CD8-positive, alpha-beta memory T cell (primary cell): ENCODE measurements at places on chromosomes 3 and 15. TPM values are rescaled to one million over a fixed set of nuclear protein-coding genes. Genes with fewer than 3 reads are reported as not detected.

- DNase-seq, result no peak
- H3K4me3 ChIP-seq, result no peak overlapping the region
- H3K36me3 ChIP-seq, result no peaks in the 10 kb centered on the region
- no peaks in the 10 kb centered on the region for H3K4me1 ChIP-seq
- H3K27ac ChIP-seq, result no peak overlapping the region
Measured at GRCh38 chr3:111923095-111923771, 55.6 kb upstream of the ABHD10 start.

DNA sequence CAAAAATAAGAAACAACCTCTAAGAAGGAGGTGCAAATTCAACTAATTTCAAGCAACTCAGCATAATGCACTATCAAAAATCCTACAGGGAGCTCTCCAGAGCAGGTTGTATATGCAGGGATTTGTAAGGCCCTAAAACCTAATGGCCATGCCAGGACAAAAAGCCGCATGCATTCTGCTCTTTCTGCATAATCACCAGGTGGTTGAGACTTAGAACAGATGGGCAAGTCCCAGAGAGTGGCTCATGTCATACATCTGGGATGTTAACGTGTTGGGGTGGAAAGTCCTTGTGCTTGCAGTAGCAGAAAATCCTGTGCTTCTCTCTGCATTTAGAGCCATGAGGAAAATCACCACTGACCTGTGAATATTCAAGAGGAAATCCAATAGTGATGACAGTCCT, 1002.9 kb downstream of the AGBL1 start:
- no peak overlapping the region for H3K27ac ChIP-seq
- no peak for DNase-seq
- H3K27me3 ChIP-seq, result no peaks in the 10 kb centered on the region
- no peak overlapping the region for H3K4me3 ChIP-seq
- H3K4me1 ChIP-seq, result no peaks in the 10 kb centered on the region

DNA sequence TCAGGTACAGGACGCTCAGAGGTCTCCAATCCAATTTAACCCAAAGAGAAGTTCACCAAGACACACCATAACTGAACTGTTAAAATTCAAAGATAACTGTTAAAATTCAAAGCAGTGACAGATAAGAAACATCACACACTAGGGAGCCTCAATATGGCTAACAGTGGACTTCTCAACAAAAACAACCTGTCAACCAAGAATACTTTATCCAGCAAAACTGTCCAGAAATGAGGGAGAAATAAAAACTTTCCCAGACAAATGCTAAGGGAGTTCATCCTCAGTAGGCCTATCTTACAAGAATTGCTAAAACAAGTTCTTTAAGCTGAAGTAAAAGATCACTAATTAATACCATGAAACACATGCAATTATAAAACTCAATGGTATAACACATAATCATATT, 36.3 kb upstream of the MYLK start:
- H3K4me1 ChIP-seq, result no peaks in the 10 kb centered on the region
- no peaks in the 10 kb centered on the region for H3K27me3 ChIP-seq
- no peak for DNase-seq
- no peak overlapping the region for H3K27ac ChIP-seq
- H3K36me3 ChIP-seq, result peaks cover 7% of the 10 kb centered on the region
- H3K4me3 ChIP-seq, result no peak overlapping the region

- H3K36me3 ChIP-seq, result no peaks in the 10 kb centered on the region
- H3K27ac ChIP-seq, result no peak overlapping the region
- H3K27me3 ChIP-seq, result peaks cover 13% of the 10 kb centered on the region
- no peak for DNase-seq
- no peaks in the 10 kb centered on the region for H3K4me1 ChIP-seq
- no peak overlapping the region for H3K4me3 ChIP-seq
Measured at GRCh38 chr15:100891307-100892012, 11.8 kb downstream of the ALDH1A3 start.

- DNase-seq, result no peak
- H3K27me3 ChIP-seq, result no peaks in the 10 kb centered on the region
- no peaks in the 10 kb centered on the region for H3K36me3 ChIP-seq
- H3K4me1 ChIP-seq, result peaks cover 72% of the 10 kb centered on the region
- peak overlapping the region; percentile 36 for H3K4me3 ChIP-seq
Measured at GRCh38 chr15:74777769-74778598, 3.9 kb upstream of the CSK start.

CGGBP1 gene
- total RNA-seq, result 95.9 TPM

MBD4 gene
- 48.0 TPM for total RNA-seq

RPN1 gene
- 194 TPM for total RNA-seq
